ENCODE measurements at places on chromosomes 11 and 22.

GRCh38 chr11:110866081-110866480 lies 153.8 kb upstream of the ARHGAP20 start:
- no peak for DNase-seq

DNA sequence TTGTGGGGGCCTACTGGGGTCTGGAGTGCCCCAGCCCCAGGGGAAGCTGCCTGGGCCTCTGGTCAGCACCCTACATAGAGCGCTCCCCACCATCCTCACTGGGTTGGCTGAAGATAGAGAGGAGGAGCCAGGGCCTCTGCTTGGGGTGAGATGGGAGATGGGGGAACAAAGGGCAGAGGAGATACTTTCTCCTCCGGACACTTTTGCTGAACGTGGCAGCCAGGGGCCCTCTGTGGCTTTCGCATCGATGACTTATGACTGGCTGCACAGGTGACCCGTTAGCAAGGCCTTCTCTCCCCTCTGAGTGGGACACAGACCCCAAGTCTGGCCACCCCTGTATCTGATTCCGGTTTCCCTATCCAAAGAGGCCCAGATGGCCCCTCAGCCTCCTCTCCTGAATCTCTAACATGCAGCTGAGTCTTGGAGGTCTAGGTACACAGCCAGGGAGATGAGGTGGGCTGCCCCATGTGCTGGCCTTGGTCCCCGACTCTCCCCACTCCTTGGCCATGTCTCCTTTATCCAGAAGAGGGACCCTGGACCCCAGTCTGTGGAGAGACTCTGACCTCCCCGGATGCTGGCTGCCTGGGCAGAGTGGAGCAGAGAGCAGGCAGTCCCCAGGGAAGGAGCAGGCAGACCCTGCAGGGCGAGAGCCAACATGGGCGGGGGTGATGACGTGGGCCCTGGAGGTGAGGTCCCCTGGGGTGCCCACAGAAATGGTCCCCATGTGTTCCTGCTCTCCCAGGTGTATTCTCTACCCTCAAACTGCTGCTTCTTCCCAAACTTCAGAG lies 59.3 kb upstream of the NECTIN1 start:
- no peak for DNase-seq

GRCh38 chr11:79809487-79809886 lies 368.7 kb upstream of the TENM4 start:
- DNase-seq = no peak

DNA sequence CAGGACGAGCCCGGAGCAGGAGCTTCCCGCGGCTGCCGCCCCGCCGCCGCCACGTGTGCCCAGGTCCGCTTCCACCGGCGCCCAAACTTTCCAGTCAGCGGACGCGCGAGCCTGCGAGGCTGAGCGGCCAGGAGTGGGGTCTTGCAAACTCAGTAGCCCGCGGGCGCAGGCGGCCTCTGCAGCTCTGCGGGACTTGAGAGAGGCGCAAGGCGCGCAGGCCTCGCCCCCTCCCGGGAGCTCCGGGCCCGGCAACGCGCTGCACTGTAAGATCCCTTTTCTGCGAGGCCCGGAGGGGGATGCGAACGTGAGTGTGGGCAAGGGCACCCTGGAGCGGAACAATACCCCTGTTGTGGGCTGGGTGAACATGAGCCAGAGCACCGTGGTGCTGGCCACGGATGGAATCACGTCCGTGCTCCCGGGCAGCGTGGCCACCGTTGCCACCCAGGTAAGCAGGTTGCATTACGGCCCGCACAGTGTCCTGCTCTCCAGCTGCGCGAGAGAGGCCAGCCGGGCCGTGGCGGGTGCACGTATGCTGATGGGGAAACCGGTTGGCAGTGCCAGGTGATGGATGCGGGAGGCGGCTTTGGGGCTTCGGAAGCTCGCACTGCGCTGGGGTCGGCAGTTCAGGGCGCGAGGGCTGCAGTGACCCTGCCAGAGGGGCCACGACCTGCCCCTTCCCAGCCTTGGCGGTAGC lies 2.0 kb downstream of the SLC6A5 start:
- no peak for DNase-seq

- no peak for DNase-seq
Measured at GRCh38 chr11:75159151-75159953, 8.4 kb downstream of the SLCO2B1 start.

GRCh38 chr11:44260081-44260480 lies 49.9 kb downstream of the ALX4 start:
- DNase-seq = no peak

DNA sequence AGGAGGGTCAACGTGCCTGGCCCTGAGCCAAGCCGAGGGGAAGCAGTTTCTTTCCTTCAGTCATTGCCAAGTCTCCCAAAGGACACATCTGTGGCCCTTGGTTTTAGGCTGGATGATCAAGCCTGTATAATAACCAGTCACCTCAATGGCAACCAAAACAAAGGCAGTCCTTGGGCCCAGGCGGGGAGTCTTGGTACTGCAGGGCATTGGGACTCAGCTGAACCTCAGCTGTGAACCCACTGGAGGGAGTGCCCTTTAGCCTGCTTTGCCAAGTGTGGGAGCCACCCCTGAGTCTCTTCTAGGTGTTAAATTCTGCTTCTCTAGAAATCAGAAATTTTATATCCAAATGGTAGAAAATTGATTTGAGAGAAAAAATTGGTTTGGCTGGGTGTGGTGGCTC lies 36.9 kb downstream of the CPT1A start:
- DNase-seq = no peak

- no peak for DNase-seq
Measured at GRCh38 chr22:35540595-35541253, at the start of gene RASD2. RASD2 (plus strand) TSS chr22:35540831; CDS start chr22:35546810, 5,979 bp downstream.

DNA sequence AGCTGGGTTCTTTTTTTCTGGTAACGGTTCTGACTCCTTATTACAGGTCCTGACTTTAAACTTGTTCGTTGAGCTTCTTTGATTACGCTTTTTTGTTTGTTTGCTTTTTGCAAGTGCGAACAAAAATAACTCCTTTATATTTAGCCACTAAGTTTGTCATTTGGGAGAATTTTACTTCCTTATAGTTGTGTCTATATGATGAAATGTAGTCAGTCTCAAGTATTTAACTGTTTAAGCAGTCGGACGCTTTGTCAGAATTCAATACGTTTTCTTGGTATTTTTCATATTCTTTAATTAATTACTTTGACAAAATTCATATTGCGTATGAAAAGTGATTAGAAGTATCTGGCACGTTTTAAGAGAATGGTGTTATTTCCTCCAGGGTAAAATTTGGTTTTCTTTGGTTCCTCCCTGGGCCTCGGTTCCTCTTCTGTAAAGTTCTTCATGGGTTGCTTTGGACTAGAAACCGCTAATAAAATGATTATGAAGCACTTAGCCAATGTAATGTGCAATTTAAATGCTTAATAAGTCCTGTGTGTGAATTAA lies 1.3 kb downstream of the CBL start:
- no peak for DNase-seq
